ENCODE measurements at places on chromosomes 7 and 10. TPM values are rescaled to one million over a fixed set of nuclear protein-coding genes. Genes with fewer than 3 reads are reported as not detected.
A peak's percentile ranks its signal among the peaks of the same experiment; 100 is the strongest.

Gene OPALIN
- not detected for total RNA-seq

- DNase-seq: peak; percentile 14
- H3K4me1 ChIP-seq: peaks cover 29% of the 10 kb centered on the region
- H3K27ac ChIP-seq: peak overlapping the region; percentile 67
Measured at GRCh38 chr10:50431791-50432190, 180.5 kb upstream of the ASAH2 start.

Gene IRF5
- 4.0 TPM for total RNA-seq

Gene SEC24C
- 74.9 TPM for total RNA-seq

DNA sequence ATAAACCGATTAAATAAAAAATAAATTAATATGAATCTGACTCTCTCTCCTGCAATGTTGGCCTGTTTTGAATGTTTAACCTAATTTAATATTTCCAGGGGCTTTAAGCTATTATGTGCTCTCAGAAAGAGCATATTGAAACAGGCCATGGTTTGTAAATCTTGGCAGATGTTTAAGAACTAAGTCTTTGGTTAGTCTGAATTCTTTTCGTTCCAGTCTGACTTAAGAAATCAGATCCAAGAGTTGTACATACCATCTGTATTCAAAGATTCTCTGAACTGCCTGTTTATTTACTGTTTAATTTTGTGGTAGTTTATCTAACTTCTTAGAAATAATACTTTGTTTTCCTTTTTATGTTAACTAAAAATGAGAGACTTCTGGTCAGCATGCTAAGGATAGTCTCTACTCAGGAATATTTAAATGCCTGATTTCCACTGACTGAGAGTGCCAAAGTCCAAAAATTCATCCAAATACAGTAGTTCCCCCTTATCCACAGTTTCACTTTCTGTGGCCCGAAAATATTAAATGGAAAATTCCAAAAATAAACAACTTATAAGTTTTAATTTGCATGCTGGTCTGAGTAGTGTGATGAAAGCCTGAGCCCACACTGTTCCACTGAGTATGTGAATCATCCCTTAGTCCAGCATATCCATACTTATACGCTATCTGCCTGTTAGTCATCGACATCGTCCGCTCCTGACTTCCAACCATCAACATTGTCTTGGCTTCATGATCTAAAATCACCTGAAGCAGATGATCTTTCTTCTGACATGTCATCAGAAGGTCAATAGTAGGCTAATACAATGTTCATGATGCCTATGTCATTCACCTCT lies 238.1 kb upstream of the CSTF2T start:
- H3K36me3 ChIP-seq: no peaks in the 10 kb centered on the region
- peaks cover 10% of the 10 kb centered on the region for H3K27me3 ChIP-seq
- no peak overlapping the region for H3K4me3 ChIP-seq
- H3K27ac ChIP-seq: no peak overlapping the region

GRCh38 chr10:62726142-62726541 lies 78.4 kb upstream of the ADO start:
- peaks cover 3% of the 10 kb centered on the region for H3K27me3 ChIP-seq
- no peak overlapping the region for H3K4me3 ChIP-seq
- DNase-seq: peak; percentile 69
- no peak overlapping the region for H3K27ac ChIP-seq
- H3K36me3 ChIP-seq: no peaks in the 10 kb centered on the region

DNA sequence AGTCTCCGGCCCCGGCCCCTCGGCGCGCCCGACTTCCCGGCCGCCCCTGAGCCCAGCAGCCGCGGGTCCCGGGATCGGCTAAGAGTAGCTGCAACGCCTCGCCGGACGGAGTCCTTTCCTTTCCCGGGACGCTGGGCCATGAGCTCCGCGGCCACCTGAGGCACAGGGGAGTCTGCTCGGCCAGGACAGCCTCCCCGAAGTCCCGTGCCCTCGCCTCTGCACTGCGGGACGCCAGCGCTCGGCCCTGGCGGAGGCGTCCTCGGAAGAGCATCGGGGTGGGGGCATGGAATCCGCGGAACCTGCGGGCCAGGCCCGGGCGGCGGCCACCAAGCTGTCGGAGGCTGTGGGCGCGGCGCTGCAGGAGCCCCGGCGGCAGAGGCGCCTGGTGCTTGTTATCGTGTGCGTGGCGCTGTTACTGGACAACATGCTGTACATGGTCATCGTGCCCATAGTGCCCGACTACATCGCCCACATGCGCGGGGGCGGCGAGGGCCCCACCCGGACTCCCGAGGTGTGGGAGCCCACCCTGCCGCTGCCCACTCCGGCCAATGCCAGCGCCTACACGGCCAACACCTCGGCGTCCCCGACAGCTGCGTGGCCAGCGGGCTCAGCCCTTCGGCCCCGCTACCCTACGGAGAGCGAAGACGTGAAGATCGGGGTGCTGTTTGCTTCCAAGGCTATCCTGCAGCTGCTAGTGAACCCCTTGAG lies 502 bp downstream of the SLC18A3 start:
- DNase-seq: no peak
- peaks cover 87% of the 10 kb centered on the region for H3K27me3 ChIP-seq
- H3K4me1 ChIP-seq: peaks cover 12% of the 10 kb centered on the region

All from activated naive CD8-positive, alpha-beta T cell treated with anti-CD3 and anti-CD28 coated beads for 36 hours (primary cell).